ENCODE measurements at places on chromosomes 4 and X.
A peak's percentile ranks its signal among the peaks of the same experiment; 100 is the strongest.

DNA sequence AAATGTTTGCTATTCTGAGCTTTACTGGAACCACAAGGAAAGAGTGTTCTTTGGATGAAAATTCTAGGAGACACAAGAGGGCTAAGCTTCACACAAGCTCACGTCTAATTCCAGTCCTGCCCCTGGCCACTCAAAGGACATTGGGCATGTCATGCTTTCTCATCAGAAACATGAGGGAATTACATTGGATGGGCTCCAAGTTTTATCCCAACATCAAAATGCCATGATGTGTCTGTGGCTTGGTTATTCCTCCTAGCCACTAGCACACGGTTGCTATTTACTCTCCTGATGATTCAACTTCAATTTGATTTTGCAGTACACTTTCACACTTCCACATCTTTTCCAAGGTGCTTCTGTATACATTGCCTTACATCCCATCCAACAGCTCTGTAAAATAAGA, 149.6 kb upstream of the FAM9B start:
- DNase-seq = no peak

DNA sequence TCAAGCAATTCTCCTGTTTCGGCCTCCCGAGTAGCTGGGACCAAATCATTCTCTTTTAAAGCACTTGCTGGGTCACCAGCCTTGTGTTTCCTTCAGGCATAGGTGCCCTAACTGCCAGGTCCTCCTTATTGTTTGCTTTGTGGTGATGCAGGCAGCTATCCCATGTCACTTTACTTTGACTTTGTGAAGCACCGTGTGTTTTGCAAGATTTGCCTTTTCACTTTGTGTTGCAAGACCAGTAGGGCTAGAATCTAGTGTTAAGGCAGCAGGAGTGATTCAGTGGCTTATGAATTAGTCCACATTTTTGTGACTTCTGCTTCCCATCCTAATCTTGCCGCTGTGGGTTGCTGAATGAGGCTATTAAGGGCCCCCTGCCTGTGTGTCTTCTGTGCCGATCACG, 20.2 kb downstream of the SYAP1 start:
- no peak for DNase-seq

DNA sequence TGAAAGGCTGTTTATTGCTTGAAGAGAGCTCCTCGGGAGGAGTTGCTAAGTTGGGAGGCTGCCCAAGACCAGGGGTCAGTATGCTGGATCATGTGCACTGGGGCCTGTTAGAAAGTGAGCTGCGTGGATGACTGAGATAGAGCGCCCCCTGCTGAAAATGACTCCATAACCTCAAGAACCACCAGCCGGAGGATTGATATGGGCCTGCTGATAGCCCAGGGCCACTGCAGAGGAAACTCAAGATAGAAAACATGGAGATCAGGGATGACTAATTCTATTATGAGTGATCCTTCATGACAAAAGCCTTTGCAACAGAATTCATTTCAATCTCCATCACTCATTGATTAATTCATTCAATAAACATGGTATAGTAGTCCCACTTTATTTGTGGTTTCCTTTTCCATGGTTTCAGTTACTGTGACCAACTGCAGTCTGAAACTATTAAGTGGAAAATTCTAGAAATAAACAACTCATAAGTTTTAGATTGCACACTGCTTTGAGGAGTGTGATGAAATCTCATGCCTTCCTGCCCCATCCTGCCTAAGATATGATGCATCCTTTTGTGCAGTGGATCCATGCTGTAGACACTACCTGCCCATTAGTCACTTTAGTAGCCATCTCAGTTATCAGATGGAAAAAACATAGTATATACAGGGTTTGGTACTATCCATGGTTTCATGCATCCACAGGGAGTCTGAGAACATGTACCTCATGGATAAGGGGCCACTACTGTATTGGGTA, 126.7 kb upstream of the MBNL3 start:
- peak; percentile 62 for DNase-seq

- no peak for DNase-seq
These were observed 937.6 kb upstream of the SLIT2 start for GRCh38 chr4:19314116-19314515.

GRCh38 chr4:52982255-52982945, 120.3 kb downstream of the RASL11B start:
- no peak for DNase-seq

DNA sequence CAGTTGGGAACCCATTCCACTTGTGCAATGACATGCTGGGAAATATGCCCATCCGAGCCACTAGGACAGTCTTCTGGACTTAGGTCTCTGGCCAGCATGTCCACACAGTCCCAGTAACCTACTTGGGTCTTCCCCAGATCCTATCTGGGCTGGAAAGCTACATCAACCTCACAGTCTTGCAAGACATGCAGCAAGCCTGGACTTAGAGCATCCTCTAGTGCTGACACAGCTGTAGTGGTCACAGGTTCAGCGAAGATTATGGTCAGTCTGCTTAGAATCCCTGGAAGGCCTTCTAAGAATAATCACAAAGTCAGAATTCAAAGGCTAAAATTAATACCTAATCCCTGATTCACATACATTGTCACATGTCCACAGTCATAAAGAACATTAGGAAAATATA, 842.7 kb downstream of the STPG2 start:
- no peak for DNase-seq
